Hair follicle dermal papilla cell (primary cell): ENCODE measurements at places on chromosomes 13 and 19. TPM values are rescaled to one million over a fixed set of nuclear protein-coding genes. Genes with fewer than 3 reads are reported as not detected.

The FGF22 gene
- 0.16 TPM in 1 of 2 replicates, not detected in the other for total RNA-seq

The TEX26 gene
- total RNA-seq, result not detected in 2 replicates

The DDX39A gene
- total RNA-seq, result 52.9 and 56.0 TPM in 2 replicates

The IL4I1 gene
- 0.24 and 1.1 TPM in 2 replicates for total RNA-seq

The BRSK1 gene
- 4.9 and 5.1 TPM in 2 replicates for total RNA-seq

The ZNF497 gene
- total RNA-seq, result 0.81 and 1.2 TPM in 2 replicates

The FLT1 gene
- 0.32 and 0.73 TPM in 2 replicates for total RNA-seq

The CEACAM19 gene
- total RNA-seq, result 0.49 and 1.3 TPM in 2 replicates

The PSG2 gene
- 0.65 and 2.4 TPM in 2 replicates for total RNA-seq

The HCN2 gene
- total RNA-seq, result 2.4 and 2.9 TPM in 2 replicates

The ADAMTSL5 gene
- 10.4 and 11.3 TPM in 2 replicates for total RNA-seq

The CFAP97D2 gene
- not detected in 2 replicates for total RNA-seq

The RNF225 gene
- 0.32 TPM in 1 of 2 replicates, not detected in the other for total RNA-seq

The JAK3 gene
- 5.6 and 15.3 TPM in 2 replicates for total RNA-seq

The SLITRK6 gene
- 0.12 and 0.16 TPM in 2 replicates for total RNA-seq

The ZNF582 gene
- total RNA-seq, result 3.4 and 5.1 TPM in 2 replicates
